ENCODE measurements at places on chromosomes 6 and 20.

GRCh38 chr20:52624281-52624680, 347.9 kb upstream of the TSHZ2 start:
- no peak for DNase-seq

- no peak for DNase-seq
These were observed 152.3 kb upstream of the OLIG3 start for GRCh38 chr6:137646484-137646883.

- no peak for DNase-seq
These were observed at the start of gene ZNF311 for GRCh38 chr6:29005183-29005885. ZNF311 (minus strand) TSS chr6:29005315; CDS start chr6:29003954, 1,361 bp downstream.

DNA sequence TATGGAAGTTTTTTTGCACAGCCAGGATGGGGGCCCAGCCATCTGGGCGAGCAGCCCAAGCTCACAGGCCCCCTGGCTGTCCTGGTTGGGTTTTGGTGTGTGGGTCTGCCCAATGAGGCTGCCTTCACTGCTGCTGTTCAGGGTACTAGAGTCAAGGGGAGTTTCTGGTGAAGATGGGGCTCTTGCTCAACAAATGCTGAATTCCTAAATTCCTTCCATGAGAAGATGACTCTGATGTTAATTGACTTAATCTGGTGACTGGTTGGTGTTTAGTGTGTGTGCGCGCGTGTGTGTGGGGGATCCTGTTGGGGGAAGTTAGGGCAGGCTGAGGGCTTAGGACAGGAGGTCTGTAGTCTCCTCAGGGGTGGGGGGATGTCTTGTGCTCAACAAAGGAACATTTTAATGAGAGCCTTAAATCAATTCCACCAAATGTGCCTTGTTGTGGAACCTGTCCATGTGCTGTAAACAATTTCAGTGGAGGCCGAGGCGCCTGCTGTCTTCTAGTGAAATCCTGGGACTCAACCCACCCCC, 1.9 kb downstream of the PTK7 start:
- DNase-seq = no peak

- DNase-seq = no peak
These were observed 5.5 kb downstream of the UBR2 start for GRCh38 chr6:42569102-42570028.

DNA sequence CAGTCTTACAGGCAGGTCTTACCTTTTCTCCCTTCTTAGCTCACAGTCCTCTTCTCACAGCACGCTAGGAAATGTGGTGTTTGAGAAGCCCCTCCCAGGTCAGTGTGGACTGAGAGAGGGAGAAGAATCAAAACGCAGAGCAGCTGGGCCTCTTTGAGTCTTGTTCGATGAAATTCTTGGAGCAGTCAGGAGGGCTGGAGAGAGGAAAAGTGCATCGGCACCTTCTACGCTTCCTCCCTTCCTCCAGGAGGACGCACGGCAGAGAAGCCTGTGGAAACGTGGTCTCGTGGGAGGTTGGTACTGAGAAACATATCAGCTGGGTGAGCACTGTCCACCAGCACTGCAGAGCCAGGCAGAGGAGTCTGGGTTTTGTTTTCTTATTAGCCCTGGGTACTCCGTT, 52.7 kb downstream of the TXLNB start:
- no peak for DNase-seq

GRCh38 chr6:128882991-128883611, at the start of gene LAMA2:
LAMA2 (plus strand) TSS chr6:128883138; CDS start chr6:128883246, 108 bp downstream.
- no peak for DNase-seq

GRCh38 chr6:150269130-150269856, 99.5 kb upstream of the IYD start:
- no peak for DNase-seq

- no peak for DNase-seq
These were observed 903 bp downstream of the CNKSR3 start for GRCh38 chr6:154509421-154510143.

DNA sequence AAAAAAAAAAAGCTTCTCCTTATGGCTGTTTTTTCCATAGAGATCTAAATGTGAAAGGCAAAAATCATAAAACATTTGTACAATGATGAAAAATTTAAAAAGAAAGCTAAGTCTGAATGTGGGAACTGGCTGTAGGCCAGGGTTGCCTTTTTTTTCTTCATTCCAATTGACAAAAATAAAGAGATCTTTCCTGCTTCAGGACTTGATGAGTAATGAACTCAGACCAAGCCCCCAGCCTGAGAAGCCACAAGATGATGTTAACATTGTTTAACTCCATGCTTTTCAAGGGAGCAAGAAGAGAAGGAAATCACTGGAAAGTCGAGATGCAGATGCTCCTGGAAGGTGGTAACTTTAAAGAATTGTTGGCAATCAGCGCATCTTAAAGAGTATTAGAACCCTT, 41.4 kb downstream of the TRMT6 start:
- DNase-seq = no peak

DNA sequence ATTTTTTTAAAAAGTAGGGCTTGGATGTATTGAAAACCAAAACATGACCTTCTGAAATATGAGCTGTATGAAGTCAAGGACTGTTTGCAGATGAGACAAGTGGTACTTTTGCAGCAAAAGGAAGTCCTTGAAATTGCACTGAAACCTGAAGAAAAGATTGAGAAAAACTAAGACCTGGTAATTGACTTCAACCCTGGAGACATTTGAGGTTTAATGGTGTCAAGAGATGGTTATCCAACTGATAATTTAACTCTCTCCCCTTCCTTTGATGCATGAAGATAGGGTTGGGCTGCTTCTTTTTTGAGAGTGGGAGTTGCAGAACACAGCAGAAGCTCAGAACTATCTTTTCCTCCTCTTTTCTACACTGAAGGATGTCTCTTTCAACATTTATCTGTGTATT, 180.9 kb upstream of the DTNBP1 start:
- no peak for DNase-seq

DNA sequence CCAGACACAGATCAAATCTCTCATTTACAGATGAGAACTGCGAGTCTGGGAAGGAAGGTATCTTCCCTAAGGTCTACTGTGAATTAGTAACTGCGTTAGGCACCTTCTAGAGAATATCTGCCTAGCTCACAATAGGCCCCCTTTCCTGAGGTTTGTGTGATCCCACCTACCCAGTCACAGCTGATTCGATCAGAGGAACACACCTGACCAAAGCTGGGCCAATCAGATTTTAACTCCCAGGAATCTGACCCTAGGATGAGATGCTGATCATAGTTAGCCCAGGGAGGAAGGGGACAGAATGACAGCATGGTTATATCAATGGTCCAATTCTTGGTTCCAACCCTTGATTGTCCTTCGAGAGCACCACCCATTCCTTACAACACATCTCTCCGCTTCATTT, 7.4 kb upstream of the CCDC167 start:
- DNase-seq = no peak

DNA sequence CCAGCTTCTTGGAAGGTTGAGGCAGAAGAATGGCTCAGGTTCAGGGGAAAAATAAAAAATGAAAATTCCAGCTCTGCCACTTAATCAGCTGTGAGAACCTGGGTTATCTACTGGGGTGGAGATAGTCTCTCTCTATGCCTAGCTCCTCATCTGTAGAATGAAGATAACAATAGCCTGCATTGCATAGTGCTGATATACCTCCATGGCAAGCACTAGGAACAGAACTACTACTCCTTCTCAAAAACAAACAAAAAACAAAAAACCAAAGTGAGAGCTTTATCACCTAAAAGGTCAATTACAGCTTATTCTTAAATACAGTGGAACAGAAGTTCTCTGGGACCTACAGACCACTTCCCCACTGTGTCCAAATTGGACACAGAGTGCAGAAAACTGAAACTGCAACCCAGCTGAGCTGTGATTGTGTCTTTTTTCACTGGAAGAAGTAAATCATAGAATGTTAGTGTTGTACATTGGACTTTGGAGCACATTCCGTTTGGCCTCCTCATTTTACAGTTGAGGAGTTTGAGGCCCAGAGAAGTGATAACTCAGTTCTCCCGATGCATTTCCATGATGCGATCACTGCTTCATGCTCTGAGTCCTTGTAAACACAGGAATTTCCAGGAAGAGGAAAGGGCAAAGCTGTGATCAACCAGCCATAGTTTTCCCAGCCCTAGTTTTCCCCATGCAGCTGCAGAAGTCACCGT, 23.3 kb downstream of the MTFR2 start:
- DNase-seq = no peak

DNA sequence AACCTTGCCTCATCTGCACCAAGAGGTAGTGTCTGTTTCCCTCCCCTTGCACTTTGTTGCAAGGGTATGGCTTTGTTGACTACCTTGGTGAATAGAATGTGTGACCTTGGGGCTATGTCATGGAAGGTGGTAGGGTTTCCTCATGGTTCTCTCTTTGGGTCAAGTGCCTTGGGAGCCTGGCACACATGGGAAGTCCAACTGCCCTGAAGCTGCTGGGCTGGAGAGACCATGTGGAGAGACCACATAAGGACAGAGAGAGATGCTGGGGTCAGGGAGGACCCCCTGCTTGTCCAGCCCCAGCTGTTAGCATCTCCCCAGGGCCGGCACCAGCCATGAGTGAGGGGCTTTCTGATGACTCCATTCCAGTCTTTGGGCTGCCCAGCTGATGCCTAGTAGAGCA, 95.5 kb upstream of the PAX1 start:
- DNase-seq = no peak

GRCh38 chr6:75368864-75369402, 84.3 kb upstream of the TMEM30A start:
- DNase-seq = no peak

DNA sequence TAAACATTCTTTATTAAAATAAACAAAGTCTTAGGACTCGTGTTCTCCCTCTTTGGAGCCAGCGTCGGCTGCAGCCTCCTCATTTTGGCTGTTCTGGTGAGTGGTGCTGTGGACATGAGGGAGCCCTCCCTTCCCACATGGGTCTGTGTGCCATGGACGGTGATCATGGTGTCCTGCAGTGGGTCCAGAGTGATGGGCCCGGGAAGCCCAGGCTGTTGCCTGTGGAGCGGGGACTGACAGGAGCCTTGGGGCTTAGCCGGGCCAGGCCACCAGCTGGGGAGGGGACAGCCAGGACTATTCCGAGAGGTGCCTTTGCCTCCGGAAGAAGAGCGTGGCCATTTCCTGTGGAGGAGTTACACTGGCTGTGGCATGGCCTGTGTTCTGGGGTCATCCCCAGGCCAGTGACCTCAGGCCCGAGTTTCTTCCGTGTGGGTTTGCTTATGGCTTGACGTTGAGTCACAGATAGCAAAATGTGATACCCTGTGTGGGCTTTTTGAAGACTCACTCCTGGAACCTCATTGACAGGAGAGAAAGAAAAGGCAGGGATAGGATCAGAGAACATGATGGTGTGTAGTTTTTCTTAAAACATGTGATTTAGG, 153.4 kb downstream of the DTNBP1 start:
- DNase-seq = no peak

DNA sequence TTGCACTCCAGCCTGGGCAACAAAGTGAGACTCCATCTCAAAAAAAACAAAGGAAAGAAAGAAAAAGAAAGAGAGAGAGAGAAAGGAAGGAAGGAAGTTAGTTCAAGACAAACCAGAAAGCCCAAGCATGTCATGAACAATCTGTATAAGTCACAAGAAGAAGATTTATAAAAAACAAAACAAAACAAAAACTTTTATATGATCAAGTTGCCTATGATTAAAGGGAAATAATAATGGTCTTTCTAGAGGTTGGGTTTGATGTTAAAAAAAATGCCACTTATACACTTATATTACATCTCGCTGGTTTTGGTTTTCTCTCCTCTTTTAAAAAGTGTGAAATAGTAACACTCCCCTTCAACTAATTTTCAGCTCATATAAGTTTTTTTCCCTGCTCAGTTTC, 146.2 kb upstream of the CARMIL1 start:
- no peak for DNase-seq

DNA sequence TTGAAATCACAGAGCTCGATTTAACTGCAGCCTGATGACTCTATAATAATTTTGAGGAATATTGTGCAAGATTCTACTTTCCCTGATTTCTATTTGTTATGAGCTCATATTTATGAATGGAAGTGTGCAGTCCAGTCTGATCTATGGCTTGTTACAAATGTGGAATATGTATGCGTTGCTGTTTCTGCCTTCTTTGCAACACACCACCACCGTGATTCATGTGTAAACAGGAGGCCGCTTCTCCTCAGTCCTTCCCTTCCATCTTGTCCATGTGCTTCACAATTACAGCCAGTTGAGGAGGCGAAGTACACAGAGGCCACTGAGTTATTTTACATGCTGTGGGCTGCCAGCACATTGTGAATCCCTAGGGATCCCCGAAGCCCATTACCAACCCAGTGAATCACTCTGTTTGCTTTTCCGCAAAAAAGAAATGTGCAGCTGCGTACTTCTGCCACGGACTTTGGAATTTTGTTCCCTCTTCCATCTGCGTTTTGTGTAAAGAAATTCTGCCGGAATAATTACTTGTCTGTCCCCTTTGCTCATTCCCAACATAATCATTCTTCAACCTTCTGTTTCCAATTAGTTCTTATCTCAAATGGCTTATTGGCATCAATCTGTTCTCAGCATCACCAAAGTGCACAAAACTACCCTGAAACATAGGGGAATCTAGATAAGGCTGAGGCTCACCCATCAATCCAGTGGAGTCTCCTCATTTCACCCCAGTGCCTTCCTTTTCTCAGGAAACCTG, 551.6 kb upstream of the CITED2 start:
- no peak for DNase-seq

DNA sequence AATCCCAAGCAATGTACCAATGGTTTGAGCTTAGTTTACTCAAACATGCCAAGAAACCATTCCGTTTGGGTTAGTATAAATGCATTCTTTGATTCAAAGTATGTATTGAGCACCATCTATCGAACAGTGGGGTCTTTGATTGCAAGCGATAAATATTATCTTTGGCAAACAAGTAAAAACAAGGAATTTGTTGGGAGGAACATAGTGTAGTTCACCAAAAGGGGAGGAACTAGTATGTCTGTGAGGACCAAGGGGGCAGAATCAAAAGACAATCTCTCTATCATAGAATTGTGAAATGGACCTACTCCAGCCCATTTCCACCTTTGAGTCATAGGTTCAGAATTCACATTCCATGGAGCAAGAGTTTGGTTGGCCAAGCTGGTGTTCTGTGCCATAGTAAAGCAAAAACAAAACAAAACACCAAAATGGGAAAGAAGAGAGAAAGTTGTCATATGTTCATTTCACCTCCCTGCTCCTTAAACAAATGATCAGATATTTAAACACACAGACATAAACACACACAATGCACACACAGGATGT, 266.0 kb downstream of the TSHZ2 start:
- DNase-seq = no peak

Data from activated CD4-positive, alpha-beta T cell treated with anti-CD3 and anti-CD28 coated beads for 24 hours (primary cell).